ENCODE measurements at places on chromosomes 2 and 18. TPM values are rescaled to one million over a fixed set of nuclear protein-coding genes. Genes with fewer than 3 reads are reported as not detected.

Gene DSG1
- not detected for total RNA-seq

DNA sequence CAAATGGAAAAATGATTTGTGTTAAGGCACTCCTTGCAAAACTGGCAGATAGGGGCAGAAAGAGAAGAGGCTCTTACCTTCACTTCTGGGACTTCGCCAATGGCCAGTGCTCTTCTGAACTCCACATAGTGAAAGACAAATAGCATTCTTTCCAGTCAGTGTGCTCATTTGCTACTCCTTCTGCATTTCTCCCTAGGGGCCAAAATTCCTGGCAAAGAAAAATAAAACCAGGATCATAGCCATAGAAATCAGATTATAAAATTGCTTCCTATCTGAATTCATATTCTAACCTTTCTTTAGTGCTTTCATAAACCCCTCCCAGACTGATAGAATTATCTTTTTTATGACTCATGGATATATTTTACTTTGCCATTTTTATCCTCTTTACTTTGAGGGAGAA lies 56.9 kb upstream of the PELI1 start:
- H3K27ac ChIP-seq, result no peak overlapping the region
- H3K4me3 ChIP-seq, result no peak overlapping the region
- no peaks in the 10 kb centered on the region for H3K27me3 ChIP-seq

DNA sequence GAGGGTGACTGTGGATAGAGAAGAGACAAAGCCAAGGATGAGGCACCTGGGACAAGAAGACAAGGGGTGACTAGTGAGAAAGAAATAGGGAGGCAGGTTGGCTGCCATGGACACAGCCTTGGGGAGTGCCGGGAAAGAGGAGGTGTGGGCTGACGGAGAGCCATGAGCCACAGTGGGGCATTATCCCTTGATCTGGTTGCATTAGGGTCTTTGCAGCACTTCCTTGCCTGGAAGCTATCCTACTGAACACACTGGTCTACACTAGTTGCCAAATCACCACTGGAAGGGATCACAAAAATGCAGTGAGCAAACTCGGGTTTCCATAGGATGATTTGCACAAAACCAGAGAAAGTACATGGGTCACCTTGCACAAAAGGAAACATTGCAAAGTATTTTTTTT lies 27.7 kb upstream of the ASB18 start:
- no peak for DNase-seq
- peaks cover 19% of the 10 kb centered on the region for H3K27me3 ChIP-seq
- H3K36me3 ChIP-seq, result no peaks in the 10 kb centered on the region
- H3K4me3 ChIP-seq, result no peak overlapping the region

DNA sequence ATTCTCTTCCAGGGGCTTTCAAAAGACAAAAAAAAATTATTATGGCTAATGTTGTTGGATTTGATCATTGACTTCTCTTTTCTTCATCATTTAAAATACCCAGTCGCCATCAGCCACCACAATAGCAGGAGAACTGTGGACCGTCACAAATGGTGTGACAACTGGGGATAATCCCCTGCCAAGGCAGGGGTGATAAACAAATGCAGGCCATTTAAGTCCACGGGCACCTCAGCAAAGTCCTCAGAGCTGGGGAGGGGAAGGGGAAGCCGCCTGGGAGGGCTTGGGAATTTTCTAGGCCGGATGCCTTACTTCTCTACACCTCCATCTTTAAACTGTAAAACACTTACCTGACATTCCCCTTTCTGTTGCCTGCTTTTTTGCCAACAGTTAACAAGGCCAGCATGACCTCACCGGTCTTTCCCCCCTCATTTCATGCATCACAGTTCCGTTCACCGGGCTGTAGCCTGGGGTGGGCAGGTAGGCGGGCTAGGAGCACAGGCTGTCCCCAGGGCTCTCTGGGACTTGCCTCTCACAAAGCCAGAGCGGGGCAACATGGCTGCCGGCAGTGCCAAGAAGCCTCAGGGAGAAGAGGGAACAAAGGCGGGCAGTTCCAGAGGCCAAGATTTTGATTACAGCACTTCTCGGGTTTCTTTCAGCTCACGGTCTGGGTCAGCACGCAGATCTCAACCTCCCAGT lies 820.4 kb downstream of the BCL11A start:
- no peak for DNase-seq
- H3K27me3 ChIP-seq, result no peaks in the 10 kb centered on the region
- H3K4me3 ChIP-seq, result no peak overlapping the region
- H3K36me3 ChIP-seq, result no peaks in the 10 kb centered on the region
- H3K27ac ChIP-seq, result no peak overlapping the region

DNA sequence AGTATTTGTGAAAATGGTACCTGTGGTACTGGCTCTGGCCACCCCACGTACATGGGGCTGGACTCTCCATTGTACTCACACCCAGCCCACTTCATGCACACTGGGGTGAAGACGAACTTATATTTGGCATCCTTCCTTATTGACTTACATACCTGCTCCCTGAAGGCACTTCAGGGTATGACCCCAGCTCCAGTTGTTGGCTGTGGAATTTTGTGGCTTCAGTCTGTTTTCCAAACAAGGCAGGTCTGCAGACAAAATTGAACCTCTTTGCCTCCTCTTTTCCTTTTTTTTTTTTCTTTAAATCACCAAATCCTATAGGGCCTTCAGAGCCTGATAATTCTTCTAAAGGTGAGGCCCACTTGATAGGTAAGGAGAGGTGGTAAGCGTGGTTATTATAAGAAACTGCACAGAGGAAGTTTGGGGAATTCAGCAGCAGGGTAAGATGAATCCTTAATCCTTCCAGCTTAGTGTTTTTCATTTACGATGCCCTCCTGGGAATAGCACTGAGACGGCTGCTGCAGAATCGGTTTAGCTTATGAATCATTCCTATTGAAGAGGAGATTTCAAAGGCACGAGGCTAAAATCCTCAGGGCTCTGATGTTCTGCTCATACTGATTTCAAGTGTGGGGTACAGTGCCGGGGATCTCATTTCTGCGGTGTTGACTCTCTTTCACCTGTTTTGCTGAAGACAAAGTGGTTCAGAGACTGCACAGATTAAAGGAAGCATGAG lies 55.2 kb downstream of the KIF5C start:
- H3K27me3 ChIP-seq, result no peaks in the 10 kb centered on the region
- H3K4me1 ChIP-seq, result peaks cover 14% of the 10 kb centered on the region
- peaks cover 6% of the 10 kb centered on the region for H3K36me3 ChIP-seq
- H3K27ac ChIP-seq, result no peak overlapping the region

DNA sequence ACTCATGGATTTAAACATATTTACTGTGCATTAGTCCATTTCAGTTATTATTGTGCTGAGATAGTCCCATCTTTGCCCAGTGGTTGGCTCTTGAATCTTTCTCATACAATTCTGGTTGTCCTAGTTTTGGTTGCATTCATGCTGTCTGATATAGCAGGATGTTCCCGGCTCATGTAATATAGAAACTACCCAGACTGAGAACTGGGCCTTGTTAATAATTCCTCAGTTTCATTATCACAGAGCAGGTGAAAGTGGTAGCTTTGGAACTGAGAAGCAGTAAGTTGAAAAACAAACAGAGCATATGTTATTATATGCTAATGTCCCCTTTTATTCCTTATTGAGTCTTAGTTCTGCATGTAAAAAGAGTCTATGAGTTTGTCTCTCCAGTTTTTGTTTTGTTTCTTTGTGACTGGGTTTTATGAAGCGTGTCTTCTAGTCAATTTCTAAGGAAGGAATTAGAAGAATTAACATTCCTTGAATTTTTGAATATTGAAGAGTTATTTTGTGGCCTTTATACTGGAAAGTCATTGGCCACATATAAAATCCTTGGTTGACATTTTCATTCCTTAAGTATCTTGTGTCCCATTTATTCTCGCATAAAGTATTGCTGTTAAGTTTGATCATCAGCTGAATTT lies 43.3 kb downstream of the EIF5B start:
- peaks cover 35% of the 10 kb centered on the region for H3K4me1 ChIP-seq
- DNase-seq, result no peak
- H3K36me3 ChIP-seq, result peaks cover 49% of the 10 kb centered on the region

DNA sequence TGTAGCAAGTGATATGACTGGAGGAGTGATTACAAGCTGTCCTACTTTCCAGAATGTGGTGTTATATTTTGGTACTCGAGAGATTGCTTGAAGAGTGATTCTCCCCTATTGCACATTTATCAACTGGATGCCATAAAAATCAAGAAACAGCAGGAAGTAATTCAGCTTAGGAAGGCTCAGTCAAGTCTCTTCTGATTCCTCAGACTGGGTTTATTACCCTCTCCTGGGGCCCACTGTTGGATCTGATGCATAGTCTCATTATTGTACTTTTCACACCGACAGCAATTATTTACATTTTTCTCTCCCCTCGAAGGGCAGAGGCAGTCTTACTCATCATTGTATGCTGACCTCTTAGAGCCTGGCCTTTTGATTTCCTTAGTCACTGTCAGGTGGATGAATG lies 9.3 kb downstream of the NOSTRIN start:
- H3K27ac ChIP-seq, result no peak overlapping the region
- H3K4me1 ChIP-seq, result no peaks in the 10 kb centered on the region
- no peak for DNase-seq
- H3K4me3 ChIP-seq, result no peak overlapping the region
- H3K36me3 ChIP-seq, result no peaks in the 10 kb centered on the region
- H3K27me3 ChIP-seq, result no peaks in the 10 kb centered on the region

DNA sequence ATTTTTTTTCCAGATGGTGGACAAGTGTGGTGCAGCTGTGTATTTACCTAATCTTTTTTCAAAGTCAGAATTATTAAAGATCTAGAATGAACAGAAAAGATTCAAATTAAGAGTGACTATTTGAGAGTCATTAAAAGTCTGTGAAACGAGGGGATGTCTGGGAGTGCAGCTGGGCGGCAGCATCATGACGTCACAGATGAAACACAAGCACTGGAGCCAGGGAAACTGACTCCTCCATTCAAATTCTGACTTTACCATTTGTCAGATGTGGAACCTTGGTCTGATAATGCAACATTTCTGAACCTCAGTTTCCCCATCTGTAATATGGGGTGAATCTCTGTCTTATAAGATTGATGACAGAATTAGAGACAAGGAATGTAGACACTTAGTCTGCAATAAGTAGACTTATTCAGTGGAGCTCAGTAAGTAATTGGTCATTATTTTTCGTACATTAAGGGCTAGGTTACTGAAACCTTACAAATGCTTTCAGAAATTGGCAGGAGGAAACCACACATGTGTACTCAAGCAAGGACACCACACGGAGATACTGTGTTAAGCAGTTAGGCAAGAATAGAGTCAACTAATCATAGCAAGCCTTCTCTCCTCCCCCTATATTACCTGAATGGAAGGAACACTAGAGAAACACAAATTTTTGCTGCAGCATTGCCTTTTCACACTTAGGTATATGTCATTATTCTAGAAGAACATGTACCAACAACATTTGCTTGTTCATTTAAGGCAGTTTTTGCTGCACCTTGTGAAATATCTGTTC lies 27.8 kb upstream of the CXXC1 start:
- H3K4me1 ChIP-seq, result peaks cover 4% of the 10 kb centered on the region
- H3K27ac ChIP-seq, result no peak overlapping the region
- peaks cover 6% of the 10 kb centered on the region for H3K27me3 ChIP-seq
- DNase-seq, result no peak
- no peaks in the 10 kb centered on the region for H3K36me3 ChIP-seq
- H3K4me3 ChIP-seq, result no peak overlapping the region

DNA sequence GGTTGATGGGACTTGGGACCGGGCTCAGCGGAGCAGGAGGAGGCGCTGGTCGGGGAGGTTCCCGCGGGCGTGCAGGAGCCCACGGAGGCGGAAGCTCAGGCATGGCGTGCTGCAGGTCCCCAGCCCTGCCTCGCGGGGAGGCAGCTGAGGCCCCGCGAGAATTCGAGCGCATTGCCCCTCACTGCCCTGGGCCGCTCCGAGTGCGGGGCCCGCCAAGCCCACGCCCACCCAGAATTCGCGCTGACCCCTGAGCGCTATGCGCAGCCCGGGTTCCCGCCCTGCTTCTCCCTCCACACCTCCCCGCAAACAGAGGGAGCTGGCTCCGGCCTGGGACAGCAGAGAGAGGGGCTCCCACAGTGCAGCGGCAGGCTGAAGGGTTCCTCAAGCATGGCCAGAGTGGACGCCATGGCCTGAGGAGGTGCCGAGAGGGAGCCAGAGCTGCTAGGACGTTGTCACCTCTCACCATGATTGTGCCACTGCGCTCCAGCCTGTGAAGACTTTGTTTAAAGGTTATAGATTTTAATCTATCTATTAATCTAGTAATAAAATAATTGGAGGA lies 357.2 kb upstream of the RGPD4 start:
- H3K27ac ChIP-seq, result no peak overlapping the region
- no peak overlapping the region for H3K4me3 ChIP-seq
- no peaks in the 10 kb centered on the region for H3K27me3 ChIP-seq
- no peaks in the 10 kb centered on the region for H3K4me1 ChIP-seq

DNA sequence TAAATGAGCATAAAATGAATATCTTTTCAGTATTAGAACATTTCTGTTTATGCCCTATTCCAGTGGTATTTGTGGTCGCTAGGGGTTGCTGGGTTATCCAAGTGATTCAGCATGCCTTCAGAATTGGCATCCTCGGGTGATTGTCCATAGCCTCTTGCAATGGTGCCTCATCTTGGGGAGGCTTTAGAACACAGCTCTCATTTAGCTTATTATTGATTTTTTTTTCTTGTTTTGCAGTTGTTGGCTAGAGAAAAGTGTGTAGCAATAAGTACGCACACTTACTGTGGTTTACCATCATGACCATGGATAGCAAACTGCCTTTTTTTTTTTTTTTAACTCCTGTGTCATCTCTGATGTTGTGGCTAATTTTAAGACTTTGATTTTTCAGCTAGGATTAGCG lies 33.6 kb downstream of the PLEKHA3 start:
- peaks cover 12% of the 10 kb centered on the region for H3K36me3 ChIP-seq
- H3K27ac ChIP-seq, result no peak overlapping the region
- H3K4me3 ChIP-seq, result no peak overlapping the region
- H3K4me1 ChIP-seq, result peaks cover 25% of the 10 kb centered on the region
- no peaks in the 10 kb centered on the region for H3K27me3 ChIP-seq

GRCh38 chr2:238238766-238239542 lies 884 bp downstream of the HES6 start:
- no peak overlapping the region for H3K27ac ChIP-seq
- H3K4me1 ChIP-seq, result peaks cover 6% of the 10 kb centered on the region
- peaks cover 25% of the 10 kb centered on the region for H3K27me3 ChIP-seq
- DNase-seq, result peak; percentile 36
